Stimulated activated CD8-positive, alpha-beta memory T cell treated with anti-CD3 and anti-CD28 coated beads, Interleukin-4, amount 100 ng/mL, for 1 hour (primary cell): ENCODE measurements at places on chromosomes 1 and 21.

DNA sequence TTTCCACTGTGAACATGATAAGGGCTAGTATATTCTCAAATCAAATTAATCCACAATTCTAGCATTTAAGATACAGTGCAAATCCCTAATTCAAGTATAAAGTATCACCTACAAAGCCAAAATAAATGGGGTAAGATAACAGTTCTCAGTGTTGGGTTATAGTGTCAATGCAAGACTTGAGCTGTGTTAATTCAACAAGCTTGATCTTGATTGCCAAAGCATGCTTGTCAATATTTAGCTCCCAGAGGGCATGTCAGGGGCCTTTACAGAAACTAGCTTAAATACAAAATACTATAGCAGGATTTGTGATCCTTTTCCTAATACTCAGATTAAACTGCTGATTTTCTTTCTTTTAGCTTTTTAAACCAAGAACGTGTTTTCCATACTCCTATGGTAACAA lies 541.3 kb downstream of the PTBP2 start:
- no peak for DNase-seq

GRCh38 chr1:157496121-157496526 lies 56.2 kb downstream of the FCRL5 start:
- DNase-seq: no peak

DNA sequence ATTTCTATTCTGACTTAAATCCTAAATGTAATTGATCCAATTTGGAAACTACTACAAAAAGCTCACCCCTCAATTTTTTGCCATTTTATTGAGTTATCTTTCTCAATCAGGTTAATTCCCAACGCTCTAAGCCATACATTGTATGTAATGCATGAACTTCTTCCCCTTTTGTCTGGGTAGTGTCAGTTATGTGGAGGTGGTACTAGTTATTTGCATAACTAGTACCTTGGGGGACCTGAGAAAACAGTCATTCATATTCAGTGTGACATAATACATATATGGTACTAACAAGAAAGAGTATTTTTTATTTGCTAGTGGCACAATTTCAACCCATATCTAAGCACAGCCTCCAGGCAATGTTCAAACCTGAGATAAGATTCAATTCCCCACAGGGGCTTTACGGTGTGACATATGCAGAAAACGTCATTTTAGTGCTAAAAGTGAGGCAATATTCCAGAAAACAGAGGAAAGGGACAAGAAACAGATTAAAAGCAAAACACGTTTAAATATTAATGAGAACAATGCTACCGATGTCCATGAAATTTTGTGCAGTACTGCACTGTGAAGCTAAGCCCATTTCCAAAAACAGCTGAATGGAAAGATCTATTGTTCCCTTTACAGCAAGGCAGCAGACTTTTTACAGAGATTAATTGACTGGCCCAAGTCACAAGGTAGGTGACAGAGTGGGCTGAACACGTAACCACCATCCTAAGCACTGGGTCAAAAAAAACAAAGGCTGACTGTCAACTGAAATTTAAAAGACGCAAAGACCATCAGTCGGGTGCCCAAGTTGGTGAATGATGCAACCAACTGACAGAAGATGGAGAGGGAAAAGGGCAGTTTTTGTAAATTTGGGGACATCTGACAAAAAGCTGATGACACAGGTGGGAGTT lies 1.4 kb downstream of the HLCS start:
- DNase-seq: no peak

DNA sequence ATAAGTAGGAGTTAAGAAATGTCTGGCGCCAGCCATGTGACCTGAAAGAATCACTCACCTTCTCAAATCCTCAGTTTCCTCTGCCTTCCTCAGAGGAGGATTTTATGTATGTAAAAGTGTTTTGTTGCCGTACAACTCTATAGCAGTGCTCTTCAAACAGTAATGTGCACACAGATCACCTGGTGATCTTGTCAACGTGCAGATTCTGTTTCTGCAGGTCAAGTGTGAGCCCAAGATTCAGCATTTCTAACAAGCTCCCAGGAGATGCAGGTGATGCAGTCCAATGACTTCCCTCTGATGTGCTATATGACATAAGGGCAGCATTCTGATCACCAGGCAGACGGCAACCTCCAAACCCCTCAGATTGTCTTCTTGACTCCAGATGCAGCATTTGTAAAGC lies 83.7 kb downstream of the CDC7 start:
- DNase-seq: no peak

- no peak for DNase-seq
Observed at GRCh38 chr1:155113450-155113980, 14.2 kb upstream of the EFNA1 start.

DNA sequence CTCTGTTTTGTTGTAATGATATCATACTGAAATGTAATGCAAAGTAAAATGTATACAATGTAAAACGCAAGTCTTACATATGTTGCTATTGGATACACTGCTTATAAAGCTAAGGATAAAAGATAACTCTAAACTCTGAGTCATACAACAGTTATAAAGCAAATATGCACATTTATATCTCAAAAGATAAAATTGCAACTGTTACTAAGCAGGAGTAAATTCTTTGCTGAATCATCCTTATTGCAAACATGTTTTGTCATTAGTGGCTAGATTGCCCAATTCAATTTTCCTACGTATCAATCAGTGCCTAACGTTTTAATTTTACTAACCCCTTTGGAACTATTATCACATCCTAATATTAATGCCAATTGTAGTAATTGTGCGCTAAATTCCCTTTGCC lies 762.9 kb downstream of the LTN1 start:
- DNase-seq: no peak

DNA sequence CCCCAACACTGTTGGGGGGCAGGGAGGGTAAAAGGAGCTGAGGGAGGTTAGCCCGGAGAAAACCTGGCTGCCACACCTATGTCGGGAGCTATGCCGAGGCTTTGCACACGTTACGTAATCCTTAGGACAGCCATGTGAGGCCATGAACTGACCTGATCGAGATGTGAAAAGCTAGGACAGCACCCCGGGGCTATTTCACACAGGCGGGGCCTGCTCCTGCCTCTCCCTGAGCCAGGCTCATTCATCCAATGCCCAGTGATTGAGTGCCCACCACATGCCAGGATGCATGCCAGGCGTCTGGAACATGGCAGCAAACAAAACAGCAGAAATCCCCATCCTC lies 30.2 kb downstream of the LDLRAP1 start:
- no peak for DNase-seq

DNA sequence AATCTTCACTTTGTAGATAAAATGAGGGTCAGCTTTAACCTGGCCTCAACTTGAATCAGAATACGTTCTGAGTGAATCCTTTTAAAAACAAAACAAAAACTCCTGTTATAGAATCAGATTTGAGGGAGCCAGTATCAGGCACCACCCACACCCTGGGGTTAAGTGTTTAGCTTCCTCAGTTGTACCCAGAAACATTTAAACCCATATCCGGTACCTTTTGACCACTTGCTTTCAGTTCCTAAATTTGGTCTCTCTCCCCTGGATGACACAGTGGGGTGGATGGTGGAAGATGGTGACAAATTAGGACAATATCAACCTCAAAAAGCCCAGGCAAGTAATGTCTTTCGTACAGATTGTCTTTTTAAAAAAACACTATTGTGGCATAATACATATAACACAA lies 10.4 kb downstream of the KLHDC7A start:
- DNase-seq: no peak

- no peak for DNase-seq
Observed at GRCh38 chr1:68347415-68347814, 102.3 kb downstream of the RPE65 start.

- DNase-seq: no peak
Observed at GRCh38 chr1:184621260-184621659, 133.4 kb downstream of the EDEM3 start.

DNA sequence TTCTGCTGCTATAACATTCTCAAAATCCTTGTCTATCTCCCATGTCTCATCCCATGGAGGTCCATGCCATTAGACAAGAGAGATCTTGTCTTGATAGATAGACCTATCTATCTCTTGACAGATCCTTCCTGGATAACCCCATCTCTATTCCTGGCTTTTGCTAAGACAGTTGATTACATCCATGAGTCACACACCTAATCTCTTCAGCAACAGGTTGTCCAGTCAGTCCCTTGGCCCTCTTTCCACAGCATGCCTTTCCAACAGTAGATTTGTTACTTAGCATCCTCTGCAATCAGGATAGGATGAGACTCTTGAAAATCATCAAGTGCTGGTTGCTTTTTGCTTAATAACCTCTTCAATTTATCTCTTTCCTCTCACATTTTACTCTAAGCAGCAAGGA lies 46.6 kb downstream of the TRMT1L start:
- DNase-seq: no peak

DNA sequence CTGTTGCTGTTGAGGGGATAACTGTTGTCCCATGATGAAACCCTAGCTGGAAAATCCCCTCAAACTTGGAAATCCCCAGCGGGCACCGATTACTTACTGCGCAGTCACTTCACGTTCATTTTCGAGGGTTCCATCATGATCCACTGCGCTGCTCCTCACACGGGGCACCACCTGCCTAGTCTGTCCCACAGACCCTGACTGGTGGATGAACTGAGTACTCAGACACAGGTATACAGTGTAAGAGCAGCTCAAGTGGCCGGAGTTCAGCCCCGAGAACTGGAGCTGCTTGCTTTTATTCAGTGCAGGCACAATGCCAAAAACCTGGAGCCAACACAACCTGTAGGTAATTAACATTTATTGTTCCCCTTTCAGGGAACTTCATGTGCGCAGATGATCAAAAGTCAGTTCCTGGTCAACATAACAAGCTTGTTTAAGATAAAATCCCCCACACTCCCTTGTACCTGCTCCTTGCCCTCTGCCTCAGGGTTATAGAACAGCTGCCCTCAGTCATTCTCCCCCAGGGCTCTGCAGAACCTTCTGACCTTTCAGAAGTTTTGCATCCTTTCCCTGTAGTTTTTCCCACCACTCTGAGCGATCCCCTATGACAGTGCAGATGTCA lies 46.5 kb upstream of the PRELP start:
- no peak for DNase-seq

GRCh38 chr1:16014509-16015482 lies 3.0 kb downstream of the HSPB7 start:
- DNase-seq: no peak

DNA sequence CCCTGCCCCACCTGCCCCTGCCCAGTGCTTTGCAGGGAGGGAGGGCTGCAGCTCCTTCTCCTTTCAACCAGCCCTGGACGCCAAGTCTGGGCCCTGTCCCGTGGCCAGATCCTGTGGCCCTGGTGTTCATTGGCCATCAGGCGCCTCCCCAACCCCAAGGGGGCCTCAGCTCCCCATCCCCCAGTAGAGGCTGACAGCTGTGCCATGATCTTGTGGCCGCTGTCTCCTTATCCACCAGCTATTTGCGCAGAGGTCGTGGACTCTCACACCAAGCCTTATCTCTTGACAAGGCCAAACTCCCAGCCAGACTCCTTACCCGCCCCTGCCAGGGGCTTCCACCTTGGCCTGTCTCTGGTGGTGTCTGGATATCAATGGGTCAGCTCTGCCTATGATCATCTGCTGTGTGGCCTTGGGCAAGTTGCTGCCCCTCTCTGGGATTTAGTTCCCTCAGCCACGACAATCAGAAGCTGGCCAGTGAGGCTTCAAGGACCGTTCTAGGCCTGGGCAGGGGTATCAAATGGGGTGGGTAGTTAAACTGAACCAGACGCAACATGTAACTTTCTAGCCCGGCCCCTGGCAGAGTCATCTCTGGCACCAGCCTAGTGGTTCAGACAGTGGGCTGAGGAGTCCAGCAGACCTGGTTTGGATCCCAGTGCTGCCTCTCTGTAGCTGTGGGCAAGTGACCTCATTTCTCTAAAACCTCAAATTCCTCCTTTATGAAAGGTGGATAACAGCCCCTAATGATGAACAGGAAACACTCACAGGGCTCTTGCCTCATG lies 3.3 kb upstream of the COL8A2 start:
- DNase-seq: no peak

DNA sequence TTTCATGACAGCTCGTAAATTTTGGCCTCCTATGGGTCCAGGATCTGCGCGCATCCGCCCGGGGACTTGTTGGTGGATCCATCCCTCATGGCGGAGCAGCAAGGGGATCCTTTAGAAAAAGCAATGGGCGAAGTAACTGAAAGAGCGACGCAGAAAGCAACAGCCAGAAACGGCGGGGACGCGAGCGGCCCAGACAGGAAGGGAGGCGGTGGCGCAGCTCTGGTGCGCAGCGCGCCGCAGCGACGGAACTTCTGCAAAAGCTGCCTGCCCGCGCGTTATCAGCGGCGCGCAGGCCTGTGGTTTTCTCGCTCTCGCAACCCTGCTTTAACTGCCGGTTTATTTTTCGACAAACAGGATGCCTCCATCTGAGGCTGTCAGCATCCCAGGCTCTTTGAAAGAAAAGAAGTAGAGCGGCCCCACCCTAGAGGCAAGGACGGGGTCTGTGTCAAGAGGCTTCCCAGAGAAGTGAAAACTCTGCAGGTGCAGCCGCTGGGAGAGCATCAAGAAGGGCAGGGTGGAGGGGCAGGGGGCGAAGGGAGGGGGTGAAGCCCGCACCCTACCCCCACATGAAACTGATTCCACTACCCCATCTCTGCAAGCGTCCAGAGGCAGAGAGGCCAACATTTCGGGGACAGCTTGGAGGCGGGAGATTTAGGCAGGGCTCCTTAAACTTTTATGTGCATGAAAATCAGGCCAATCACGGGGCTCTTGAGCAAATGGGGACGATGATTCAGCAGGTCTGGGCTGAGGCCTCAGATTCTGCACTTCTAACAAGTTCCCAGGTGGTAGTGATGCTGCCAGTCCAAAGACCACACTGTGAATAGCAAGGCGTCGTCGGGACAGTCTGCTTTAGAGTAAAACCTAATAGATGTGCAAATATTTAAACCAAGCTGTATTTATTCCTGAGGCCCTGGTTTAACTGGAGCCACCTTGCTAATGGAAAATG lies 22.2 kb downstream of the RUNX1 start:
- DNase-seq: peak; percentile 72
